ENCODE measurements at places on chromosomes 4 and X.
A peak's percentile ranks its signal among the peaks of the same experiment; 100 is the strongest.

DNA sequence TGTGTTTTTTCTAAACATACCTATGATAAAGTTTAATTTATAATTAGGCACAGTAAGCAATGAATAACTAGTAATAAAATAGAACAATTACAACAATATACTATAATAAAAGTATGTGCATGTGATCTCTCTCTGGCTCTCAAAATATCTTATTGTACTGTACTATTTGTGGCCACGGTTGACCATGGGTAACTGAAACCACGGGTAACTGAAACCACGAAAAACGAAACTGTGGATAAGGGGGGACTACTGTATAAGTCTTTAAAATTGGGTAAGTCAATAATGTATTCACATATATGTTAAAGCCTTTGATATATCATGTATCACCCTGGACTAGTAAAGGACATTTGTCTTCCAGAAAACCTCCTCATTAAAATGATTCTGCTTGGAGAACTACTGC lies 20.0 kb downstream of the TMEM154 start:
- DNase-seq: no peak

DNA sequence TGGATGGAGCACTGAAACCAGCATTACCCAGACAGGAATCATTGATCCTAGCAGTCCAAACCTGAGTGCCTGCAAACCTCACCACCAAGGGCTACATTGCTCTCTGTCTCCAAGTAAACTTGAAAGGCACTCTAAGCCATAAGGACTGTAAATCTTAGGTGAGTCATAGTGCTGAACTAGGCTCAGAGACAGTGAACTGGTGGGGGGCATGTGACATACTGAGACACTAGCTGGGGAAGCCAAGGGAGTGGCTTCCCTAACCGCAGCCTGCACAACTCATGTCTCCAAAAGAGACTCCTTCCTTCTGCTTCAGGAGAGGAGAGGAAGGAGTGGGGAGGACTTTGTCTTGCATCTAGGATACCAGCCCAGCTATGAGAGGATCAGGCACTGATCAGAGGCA lies 235.5 kb upstream of the ACTRT1 start:
- no peak for DNase-seq

DNA sequence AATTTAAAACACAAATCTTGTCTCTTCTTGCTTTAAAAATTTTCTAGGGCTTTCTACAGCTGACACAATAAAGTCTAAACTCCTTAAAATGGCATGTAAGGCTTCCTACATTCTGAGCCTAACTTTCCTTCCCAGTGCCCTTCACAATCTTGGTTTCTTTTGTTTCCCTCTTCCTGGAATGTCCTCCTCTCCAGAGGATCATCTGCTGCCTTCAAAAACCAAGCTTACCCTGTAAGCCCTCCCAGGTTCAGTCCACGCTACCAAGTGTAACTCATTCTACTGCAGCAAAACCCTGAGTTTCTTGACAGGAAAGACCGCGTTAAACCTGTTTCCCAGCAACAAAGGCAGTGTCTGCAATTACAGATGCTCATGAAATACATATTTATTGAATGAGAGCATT lies 91.3 kb downstream of the SHISA3 start:
- DNase-seq: no peak

- no peak for DNase-seq
Measured at GRCh38 chr4:108327642-108328382, 159.1 kb upstream of the LEF1 start.

GRCh38 chr4:15982842-15983524 lies 20.0 kb upstream of the FGFBP2 start:
- DNase-seq: no peak

DNA sequence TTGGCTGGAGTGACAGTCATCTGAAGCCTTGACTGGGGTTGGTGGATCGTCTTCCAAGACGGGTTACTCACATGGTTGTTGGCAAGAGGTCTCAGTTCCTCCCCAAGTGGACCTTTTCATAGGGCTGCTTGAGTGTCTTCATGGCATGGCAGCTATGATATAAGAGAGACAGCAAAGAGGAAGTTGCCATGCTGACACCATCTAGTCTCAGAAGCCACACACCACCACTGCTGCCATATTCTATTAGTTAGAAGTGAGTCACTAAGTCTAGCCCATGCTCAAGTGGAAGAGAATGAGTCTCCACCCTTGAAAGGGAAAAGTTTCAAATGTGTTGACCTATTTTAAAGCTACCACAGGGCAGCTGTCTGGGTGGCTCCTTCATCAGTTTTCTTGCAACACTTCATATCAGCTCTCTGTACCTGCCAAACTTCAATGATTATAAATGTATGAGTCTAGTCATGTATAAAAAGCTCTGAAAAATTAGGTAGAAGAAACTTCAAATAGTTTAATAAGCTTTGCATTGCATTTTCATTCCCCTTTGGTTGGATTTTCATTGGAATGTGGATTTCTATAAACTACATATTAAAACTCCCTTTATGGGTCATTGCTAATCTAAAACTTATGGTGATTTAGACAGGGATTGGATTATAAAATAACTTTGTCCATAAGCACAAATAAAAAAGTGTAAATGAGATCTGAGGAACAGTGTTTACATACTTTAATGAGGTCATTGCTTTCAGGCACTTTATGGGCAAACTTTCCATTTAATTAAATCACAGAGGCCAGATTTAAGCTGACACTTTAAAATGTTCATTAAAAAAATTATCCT lies 68.0 kb upstream of the ATXN3L start:
- DNase-seq: no peak

GRCh38 chrX:154417157-154417556 lies 5.8 kb downstream of the TAFAZZIN start:
- no peak for DNase-seq

DNA sequence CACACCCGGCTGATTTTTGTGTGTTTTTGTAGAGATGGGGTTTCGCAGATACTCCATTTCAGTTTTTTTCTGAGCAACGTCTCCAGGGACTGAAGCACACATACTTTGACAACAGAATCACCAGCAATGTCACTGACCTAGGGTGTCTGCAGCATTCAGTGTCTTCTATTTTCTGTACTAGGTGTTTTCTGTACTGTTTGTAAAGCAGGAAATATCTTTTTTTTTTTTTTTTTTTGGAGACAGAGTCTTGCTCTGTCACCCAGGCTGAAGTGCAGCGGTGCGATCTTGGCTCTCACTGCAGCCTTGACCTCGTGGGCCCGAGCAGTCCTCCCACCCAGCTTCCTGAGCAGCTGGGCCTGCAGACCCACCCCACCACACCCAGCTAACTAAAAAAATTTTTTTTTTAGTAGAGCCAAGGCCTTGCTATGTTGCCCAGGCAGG lies 8.9 kb downstream of the ADD1 start:
- DNase-seq: no peak

- no peak for DNase-seq
Measured at GRCh38 chrX:114338870-114339269, 245.0 kb upstream of the HTR2C start.

- no peak for DNase-seq
Measured at GRCh38 chr4:125097729-125098128, 217.0 kb upstream of the FAT4 start.

- DNase-seq: no peak
Measured at GRCh38 chrX:10178866-10179463, 22.2 kb downstream of the CLCN4 start.

DNA sequence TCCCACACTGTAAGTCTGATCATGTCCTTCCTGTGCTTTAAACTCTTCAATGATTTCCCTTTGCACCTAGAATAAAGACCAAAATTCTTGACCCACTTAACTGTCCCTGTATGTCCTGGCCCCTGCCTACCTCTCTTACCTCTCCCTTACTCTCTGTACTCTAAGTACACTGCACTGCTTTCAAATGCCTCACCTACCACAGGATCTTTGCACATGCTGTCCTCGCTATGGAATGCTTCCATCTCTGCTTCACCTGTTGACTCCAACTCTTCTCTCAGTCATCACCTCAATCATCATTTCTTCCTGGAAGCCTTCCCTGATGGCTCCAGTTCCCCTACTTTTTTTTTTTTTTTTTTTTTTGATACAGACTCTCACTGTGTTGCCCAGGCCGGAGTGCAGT lies 29.0 kb upstream of the SEPTIN6 start:
- DNase-seq: no peak

DNA sequence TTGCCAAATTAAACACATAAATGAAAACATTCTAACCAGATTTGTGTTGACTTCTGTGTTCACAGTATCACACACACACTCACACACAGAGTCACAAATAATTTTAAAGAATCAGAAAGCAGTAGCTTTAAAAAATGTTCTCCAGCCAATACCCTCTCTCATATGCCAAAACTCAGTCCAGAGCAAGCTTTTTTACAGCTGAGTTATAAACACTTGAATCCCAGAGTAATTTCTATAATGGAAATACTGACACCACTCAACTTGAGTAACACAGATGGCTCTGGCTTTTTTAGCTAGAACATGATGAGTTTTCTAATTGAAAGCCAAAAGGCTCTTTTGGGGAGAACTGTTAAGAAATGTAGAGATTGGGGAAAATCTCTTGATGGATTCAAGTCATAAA lies 100.8 kb downstream of the DOCK11 start:
- no peak for DNase-seq

GRCh38 chrX:153935326-153935851 lies 552 bp upstream of the NAA10 start:
- no peak for DNase-seq

DNA sequence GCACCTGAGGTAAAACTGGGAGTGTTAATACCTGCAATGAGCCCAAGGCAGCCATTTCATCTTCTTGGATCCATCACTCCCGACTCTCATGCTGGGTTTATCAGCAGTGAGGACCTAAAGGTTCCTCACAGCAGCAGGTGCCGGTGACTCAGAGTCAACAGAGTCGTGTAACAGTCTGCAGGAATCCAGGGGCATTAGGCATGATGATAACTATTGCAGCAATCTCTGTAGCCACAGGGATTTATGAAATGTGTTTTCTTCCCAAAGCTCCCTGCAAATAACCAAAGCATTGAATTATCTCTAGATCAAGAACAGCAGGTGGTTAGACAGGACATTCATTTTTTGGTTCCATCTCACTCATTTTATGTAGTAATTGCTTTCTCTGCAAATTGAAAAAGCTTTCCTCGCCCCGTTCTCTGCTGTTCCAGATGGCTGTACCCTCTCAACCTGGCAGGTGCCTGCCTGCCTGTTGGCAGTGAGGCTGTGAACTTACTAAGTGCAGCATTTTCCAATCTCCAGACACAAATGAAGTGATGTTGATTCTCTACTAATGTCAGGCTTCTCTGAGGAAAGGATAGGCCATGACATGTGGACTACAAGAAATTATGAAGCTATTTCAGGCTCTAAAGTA lies 48.1 kb upstream of the TSPAN7 start:
- no peak for DNase-seq

DNA sequence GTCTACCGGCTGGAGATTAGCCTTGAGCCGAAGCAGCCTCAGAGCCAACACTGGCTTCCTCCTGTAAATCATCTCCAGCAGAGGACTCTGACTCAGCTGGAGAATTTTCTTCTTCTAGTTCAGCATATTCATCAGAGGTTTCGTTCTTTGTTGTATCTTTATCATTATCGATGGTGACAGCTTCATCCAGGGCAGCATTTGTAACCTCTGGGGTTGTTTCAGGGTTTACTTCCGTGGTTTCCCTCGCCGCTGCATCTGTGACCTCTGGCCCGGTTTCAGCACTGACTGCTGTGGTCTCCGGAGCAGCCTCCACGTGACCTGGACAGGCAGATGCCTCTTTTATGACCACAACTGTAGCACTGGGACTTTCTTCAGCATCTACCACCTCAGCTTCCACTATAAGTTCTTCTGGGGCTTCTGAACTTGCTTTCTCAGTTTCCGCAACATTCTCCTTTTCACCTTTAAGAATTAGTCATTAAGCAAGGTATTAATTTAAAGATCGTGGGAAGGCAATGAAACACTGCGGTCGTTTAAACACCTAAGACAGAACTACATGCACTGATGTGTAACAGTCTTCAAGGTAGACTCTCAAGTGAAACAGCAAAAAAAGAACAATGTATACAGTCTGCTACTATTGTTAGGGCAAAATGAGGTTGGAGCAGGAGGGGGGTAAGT lies 13.3 kb downstream of the MGARP start:
- DNase-seq: peak; percentile 59

DNA sequence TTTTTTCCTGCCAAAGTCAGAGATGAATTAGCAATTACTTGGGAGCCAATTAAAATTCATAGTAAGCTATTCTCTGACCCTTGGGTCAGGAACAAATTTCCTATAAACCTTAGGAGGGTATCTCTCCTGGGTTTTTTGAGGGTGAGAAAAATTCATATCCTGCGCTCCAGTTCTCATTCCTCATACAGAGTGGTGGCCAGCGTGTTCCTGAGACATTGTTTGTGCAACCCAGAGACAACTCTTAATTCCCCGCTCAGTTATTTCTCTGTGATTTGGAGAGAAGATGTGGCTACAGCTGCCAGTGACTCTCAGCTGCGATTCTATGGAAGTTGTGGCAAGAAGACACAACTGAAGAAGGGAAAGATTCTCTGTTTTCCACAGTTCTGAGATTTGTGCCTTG lies 37.9 kb upstream of the CBR4 start:
- no peak for DNase-seq

DNA sequence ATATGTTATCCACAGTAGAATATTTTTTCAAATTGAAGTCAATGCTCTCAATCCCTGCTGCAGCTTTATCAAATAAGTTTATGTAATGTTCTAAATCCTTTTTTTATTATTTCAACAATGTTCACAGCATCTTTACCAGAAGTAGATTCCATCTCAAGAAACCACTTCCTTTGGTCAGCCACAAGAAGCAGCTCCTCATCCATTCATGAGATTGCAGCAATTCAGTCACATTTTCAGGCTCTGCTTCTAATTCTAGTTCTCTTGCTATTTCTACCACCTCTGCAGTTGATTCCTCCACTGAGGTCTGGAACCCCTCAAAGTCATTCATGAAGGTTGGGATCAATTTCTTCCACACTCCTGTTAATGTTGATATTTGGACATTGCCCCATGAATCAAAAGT lies 2301.3 kb upstream of the TENM3 start:
- DNase-seq: no peak

GRCh38 chr4:128338634-128339355 lies 51.2 kb upstream of the PGRMC2 start:
- DNase-seq: peak; percentile 76

DNA sequence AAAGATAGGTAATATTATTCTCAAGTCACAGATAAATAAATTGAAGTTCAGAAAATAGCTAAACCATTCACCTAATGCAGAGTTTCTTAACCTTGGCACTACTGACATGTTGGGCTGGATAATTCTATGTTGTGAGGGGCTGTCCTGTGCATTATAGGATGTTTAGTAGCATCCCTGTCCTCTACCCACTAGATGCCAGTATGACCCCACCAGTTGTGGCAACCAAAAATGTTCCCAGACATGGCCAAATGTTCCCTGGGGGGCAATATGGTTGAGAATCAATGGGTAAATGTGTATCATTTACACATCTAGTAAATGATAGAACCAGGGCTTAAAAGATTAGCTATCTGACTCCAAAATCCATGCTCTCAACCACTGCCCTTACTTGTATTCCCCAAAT lies 140.9 kb downstream of the COL4A6 start:
- DNase-seq: no peak

- no peak for DNase-seq
Measured at GRCh38 chr4:146159384-146160058, 16.0 kb upstream of the LSM6 start.

GRCh38 chrX:13304052-13304451 lies 15.8 kb downstream of the ATXN3L start:
- no peak for DNase-seq

GRCh38 chrX:110803506-110803905 lies 7.9 kb upstream of the CHRDL1 start:
- DNase-seq: no peak

GRCh38 chr4:183038436-183038835 lies 60.6 kb upstream of the WWC2 start:
- DNase-seq: no peak

- DNase-seq: no peak
Measured at GRCh38 chr4:161256716-161257115, 907.1 kb downstream of the FSTL5 start.
